Activated T-cell treated with anti-CD3 and anti-CD28 coated beads, Interleukin-2, amount 50 U/mL, for 24 hours (primary cell): ENCODE measurements at places on chromosomes 2 and 18.

DNA sequence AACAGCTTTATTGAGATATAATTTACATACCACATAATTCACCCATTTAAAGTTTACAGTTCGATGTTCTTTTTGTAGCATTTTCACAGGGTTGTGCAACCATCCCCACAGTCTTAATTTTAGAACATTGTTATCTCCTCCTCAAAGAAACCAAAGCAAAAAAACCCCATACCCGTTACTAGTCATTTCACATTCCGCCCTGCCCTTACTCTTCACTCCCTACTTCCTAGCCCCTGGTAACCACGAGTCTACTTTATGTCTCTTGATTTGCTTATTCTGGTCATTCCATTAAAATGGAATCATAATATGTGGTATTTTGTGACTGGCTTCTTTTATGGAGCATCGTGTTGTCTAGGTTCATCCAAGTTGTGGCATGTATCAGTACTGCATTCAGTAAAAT, 137.7 kb downstream of the TANC1 start:
- DNase-seq = no peak

- DNase-seq = no peak
Measured at GRCh38 chr2:96273763-96274162, 7.7 kb downstream of the CIAO1 start.

- DNase-seq = no peak
Measured at GRCh38 chr18:29840089-29840488, 1202.5 kb downstream of the DSC3 start.

DNA sequence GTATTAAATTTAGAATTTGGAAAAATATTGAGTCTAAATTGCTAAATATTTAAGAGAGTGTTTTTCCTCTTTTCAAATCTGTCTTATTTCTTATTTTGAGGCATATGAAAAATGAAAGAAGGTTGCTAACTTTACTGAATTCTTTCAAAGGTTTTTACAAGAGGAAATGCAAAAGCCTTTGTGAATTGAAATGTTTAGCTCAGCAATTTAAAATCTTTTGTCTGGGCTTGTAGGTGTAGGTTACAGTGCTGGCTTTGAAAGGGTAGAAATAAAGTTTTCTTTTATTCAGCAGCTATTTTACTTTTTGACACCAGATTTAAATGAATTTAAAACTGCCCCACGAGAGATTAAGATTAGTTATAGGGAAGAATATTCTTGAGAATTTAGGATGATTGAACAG, 192.0 kb downstream of the CDH7 start:
- DNase-seq = no peak

DNA sequence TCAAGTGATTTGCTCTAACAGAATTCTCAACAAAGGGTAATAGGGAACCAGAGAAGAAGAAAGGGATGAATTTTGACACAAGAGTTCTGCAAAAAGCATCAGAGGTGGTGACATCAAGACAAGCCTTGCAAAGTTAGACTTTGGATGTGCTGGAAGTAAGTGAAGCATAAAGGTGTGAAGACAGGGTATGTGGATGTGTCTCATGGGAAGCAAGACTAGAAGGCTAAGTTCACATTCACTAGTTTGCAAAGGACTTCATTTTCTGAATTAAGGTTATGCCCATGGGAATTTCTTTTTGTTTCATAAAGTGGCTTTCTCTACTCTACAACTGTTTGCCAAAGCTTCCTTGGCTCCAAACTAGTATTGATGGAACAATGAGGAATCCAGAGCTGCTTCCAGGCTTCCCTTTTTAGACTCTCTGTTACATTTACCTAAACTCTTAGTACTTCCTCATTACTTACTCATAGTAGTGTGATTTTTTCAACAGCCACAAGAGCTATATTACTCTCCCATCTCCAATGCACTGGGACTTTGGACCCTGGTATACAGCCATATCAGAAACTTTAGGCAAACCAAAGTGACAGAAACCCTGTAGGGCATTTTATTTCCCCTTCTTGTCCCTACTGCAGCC, 21.1 kb upstream of the IHH start:
- DNase-seq = no peak

DNA sequence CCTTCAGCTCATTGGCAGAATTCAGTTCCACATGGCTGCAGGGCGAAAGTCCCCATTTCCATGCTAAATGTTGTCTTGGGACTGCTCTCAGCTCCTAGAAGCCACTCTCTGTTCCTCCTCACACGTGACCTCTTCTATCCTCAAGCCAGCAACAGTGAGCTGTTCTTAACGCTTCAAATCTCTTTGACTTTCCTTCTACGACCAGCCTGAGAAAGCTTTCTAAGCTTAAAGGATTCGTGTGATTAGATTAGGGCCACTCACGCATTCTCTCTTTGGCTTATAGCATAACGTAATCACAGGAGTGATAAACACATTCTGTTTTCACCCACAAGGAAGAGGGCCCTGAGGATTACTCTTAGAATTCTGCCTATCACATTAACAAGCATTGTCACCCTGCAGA, 29.8 kb upstream of the LAMA1 start:
- no peak for DNase-seq

- no peak for DNase-seq
Measured at GRCh38 chr18:50715919-50716318, 103.9 kb downstream of the MRO start.

GRCh38 chr2:25229279-25230197, 61.2 kb upstream of the POMC start:
- no peak for DNase-seq

DNA sequence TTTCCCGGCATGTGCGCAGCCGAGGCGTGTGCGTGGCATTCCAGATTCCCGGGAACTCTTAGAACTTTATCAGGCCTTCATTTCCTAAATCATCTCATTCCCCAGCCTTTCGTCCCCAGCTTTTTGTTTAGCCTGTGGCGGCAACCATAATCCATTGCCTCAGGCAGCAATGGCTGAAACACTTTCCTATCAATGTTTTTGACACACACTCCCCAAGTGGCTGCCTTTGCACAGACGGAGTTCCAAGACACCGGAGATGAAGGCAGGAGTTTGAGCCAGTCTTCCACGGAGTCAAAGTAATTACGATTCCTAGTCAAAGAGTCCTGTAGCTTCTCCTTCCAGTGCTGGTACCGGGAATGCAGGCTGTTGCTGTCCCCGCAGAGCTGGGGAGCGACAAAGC, 64.8 kb downstream of the KCNG2 start:
- no peak for DNase-seq

DNA sequence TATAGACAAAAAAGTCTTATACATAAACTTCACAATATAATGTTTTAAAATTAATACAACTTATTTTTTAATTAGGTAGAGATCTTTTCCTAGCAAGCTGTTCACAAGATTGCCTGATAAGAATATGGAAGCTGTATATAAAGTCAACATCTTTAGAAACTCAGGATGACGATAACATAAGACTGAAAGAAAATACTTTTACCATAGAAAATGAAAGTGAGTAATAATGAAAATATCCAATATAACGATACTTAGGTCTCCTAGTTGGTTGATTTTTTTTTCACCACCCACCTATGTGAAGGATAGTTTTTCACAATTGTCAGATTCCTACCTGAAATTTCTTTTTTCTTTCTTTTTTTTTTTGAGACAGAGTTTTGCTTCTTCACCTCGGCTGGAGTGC, 13.1 kb downstream of the ELP2 start:
- DNase-seq = no peak

- no peak for DNase-seq
Measured at GRCh38 chr2:148971547-148971946, 67.0 kb upstream of the LYPD6B start.

- peak; percentile 31 for DNase-seq
Measured at GRCh38 chr18:11149441-11150270, at the start of gene PIEZO2. Gene PIEZO2 (minus strand): TSS chr18:11149569. CDS start chr18:11148588, 981 bp downstream.

- DNase-seq = no peak
Measured at GRCh38 chr18:13237073-13237472, 18.5 kb downstream of the LDLRAD4 start.

GRCh38 chr2:19710230-19710629, 191.6 kb downstream of the TTC32 start:
- DNase-seq = no peak

DNA sequence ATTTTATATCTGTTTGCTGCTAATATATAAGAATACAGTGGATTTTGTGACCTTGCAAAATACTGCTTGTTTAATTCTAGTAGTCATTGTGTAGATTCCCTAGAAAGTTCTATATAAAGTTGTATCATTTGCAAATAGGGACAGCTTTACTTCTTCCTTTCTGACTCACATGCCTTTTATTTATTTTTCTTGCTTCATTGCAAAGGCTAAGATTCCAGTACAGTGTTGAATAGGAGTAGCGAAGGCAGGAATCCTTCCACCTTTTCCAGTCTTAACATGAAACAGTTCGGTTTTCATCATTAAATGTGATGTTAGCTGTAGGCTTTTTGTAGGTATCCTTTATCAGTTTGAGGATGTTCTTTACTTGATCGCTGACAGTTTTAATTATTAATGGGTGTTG, 58.1 kb downstream of the DGKD start:
- DNase-seq = no peak

GRCh38 chr2:219570194-219570923, 980 bp downstream of the OBSL1 start:
- peak; percentile 46 for DNase-seq

GRCh38 chr2:229714080-229714735, at the start of gene DNER:
Gene DNER (minus strand): TSS chr2:229714555. CDS start chr2:229714423, 132 bp downstream.
- peak; percentile 74 for DNase-seq

GRCh38 chr2:39099310-39099869, 21.5 kb downstream of the SOS1 start:
- DNase-seq = no peak

DNA sequence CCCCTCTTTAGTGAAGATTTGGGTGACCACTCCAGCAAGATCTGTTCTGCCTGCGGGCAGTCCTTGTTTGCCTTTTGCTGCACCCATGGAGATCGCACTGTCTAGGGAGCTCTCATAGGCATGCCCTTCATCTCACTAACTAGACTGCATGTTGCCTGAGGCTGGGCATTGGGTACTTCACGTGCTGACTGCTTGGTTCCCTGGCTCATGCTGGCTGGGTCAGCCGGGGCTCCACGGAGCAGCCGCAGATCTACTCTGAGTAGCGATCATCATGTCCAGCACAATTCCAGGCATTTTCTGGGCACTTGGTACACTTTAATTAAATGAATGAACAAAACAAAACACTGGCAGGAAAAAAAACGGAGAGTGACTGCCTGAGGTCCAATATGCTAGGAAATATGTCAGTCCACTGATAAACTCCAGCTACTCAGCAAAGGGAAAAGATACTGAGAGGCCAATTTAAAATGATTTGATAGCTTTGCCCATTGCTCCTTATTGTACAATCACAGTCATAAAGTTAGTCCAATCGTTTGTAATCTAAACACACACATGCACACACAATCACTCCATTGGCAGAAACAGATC, 220.3 kb downstream of the C1D start:
- DNase-seq = no peak

DNA sequence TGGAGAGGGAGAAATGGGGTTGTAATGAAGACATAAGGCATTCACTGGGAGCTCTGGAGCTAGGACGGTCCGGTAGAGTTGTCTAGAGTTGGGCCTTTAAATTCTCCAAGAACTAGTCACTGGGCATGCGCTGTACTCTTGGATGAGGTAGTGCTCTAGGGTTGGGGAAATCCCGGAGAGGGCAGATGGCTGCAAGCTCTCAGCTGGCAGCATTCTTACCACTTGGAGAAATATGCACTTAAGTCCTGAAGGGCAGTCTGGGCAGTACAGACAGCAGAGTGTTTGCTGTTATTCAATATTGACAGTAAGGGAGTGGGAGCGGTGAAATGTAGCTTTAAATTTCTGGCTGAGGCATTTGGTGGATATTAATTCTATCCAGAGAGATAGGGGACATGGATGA, 214.6 kb downstream of the RDH14 start:
- no peak for DNase-seq

GRCh38 chr2:57372237-57372984, 674.2 kb upstream of the VRK2 start:
- DNase-seq = no peak
